ELR (cell line): ENCODE measurements at places on chromosomes 5 and 9.

- DNase-seq: peak; percentile 18
Measured at GRCh38 chr5:65326922-65327321, 154.8 kb downstream of the ADAMTS6 start.

DNA sequence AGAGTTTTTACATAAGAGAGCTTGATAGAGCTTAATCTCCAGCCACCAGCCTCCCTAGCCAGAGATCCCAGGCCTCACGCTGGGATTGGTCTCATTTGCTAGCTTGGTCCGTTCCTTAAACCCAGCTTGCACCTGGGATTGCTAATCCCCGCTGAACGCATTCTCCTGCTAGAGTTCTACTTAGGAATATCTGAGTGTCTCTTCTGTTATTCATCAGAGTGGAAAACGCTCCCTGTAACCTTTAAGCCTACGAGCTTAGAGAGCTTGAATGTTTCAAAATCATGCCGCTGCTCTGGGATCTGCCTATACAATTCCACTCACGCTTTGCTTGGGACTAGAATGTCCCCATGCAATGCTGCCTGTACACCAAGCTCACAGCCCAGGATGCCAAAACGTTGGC is 201.8 kb downstream of the NSG2 start:
- no peak for DNase-seq

GRCh38 chr5:160539431-160539830 is 117.8 kb downstream of the PTTG1 start:
- DNase-seq: peak; percentile 60

DNA sequence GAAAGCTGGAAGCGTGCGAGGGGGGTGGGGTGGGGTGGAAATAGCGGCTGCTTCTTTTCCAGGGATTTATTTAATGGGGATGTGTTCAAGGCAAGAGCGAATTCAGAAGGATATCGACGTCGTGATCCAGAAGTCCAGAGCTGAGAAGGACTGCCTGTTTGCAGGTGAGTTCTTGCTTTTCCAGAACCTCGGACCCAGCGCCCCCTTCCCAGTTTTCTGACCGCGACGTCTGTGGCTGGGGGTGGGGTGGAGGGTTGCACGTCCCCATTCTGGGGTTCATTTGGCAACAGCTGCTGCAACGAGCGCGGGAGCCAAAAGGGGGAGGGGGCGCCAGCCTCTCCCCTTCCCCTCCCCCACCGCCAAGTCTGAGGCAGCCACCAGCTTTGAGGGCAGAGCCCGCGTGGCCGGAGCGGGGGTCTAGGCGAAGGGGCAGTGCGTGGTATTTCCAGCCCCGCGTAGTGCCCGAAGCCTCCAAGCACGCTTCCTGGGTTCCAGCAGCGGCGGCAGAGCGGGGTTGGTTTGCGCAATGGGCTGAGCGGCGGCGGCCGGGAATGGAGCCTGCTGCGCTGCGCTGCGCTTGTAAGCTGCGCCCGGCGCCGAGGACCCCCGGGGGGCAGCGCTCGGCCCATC is 701 bp downstream of the PARP8 start:
- DNase-seq: peak; percentile 51

- no peak for DNase-seq
Measured at GRCh38 chr5:153712946-153713345, 222.5 kb downstream of the GRIA1 start.

GRCh38 chr5:155064580-155064979 is 51.0 kb downstream of the KIF4B start:
- no peak for DNase-seq

DNA sequence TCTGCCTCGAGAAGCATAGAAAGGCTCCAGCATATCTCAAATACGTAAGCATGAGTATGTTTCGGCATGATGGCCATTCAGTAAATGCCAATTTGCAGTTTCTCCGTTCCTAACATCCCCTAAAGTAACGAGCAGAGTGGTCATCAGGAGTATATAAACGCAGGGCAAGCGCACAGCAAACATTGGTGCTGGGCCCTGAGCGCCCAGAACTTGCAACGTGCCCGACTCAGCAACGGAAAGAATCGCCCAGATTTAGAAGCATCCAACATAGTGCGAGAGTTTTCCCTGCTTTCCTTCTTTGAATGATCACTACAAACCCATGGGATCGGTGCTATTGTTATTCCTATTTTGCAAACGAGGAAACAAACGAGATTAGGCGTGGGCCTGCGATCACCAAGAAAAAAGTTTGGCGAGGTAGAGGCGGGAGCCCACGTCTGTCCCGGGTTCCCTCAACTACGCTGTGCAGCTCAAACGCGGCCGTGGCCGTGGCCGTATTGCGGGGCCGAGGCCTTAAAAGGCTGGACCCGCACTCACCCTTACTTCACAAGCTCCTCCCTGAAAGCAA is 505 bp downstream of the RPS14 start:
- no peak for DNase-seq

DNA sequence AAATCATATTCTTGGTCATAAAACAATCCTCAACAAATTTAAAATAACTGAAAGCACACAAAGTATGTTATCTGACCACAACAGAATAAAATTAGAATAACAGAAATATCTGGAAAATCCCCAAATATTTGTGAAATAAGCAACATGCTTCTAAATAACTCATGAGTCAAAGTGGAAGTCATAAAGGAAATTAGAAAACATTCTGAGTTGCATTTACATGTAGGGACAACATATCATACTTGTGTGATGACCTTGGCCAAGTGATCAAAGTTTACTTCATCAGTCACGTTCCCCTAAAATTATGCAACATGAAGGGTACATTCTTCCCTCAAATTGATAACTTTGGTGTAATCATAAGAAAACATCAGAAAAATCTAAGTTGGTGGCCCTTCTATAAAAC is 64.7 kb downstream of the CSF2 start:
- DNase-seq: peak; percentile 78

DNA sequence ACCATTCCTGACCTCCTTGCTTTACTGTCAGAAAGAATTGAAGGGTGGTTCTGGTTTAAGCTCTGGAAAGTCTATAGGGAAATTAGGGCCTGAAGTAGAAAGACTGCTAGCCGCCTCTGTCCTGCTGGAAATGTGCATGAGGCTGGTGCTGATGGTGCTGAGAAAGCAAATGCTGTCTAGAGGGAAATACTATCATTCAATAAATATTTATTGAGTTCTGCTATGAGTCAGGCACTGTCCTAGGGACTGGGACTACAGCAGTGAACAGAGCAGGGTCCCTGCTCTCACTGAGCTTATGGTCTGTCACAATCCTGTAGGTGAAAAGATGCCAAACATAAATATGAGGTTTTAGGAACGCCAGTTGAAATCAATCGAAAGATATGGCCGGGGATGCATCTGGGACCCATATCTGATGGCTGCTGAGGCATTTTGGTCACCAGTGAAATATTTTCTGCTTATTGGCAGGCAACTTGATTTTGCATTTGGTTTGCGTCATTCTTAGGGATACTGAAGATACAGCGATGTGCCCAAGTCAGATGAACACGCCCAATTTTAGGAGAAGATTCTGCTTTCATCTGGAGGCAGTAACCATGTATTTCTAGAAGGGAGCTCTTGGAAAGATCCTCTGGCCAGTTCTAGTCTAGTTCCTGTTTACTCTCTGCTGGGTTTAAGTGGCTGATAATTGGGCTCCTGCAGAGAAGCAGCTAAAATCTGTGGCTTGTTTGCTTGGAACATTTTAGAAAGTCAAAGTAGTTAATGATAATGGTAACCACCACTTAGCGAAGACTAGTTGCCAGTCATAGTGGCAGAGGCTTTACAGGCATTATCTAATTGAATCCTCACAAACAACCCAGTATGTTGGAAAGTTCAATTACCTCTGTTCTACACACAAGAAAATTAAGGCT is 73.3 kb downstream of the INSYN2B start:
- DNase-seq: peak; percentile 29

DNA sequence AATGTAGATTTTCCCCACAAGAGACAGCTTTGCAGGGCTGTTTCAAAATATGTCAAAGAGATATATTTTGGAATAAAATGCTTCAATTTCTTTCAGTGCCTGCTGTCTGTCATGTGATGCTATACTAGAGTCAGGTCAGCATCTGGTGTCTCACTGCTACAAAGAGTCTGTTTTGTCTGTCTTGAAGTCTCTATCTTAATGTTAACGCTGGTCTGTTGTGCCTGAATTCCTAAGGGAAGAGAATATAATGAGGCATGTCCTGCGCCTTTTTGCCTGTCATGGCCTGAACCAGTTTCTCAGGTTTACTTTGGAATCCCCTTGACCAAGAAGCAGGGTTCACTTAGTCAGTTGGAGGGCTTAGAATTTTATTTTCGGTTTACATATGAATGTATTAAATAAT is 176.4 kb downstream of the PDZD2 start:
- DNase-seq: no peak

DNA sequence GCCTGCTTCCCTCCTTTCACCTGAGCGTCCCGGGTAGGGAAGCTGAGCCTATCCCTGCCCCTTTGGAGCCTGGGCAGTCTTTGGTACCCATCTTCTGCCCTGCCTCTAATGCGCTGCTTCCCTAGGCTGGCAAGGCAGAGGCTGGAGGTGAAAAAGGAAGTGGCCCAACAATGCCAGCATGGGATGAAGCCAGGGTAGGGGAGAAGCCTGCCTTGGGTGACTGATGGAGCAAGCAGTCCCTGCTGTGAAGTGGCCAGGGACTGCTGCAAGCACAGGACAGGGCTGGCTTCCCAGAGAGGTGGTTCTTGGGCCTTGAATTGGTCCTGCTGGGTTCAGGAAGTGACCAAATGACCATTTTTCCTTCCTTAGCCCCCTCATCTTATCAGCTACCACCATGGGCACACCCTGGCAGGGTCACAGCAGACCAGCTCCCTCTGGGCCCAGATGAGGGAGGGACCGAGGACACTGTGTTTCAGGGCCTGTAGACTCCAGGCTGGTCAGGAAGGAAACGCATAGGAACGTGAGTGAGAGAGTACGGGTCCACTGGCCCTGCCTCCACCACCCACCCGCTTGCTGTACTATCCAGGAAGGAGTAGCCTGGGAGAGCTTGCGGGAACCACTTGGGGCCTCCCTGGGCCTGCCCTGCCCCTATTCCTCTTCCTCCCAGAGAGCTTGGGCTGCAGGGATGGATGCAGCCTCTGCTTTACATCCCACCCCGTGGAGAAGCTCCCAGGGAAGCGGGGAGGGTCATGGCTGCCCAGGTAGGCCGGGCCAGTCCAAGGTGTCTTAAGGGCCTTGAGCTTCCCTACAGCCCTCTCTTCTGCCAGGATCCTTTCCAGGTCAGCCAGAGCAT is 102.6 kb downstream of the DAB2IP start:
- no peak for DNase-seq

DNA sequence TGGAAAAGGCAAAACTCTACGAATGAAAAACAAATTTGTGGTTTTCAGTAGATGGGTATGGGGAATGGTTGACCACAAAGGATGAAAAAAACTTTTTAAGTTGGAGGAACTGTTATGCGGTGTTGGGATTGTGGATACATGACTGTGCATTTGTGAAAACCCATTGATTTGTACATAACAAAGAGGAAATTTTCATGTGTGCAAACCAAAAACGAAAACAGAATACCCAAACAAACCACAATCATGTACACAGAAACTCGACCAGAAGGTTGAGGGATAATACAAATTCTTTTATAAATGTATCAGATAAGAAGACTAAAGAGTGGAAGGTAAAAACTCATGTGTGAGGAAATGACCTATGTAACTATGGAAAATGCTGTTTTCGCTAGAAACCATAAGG is 1012.4 kb downstream of the CDH18 start:
- no peak for DNase-seq

- no peak for DNase-seq
Measured at GRCh38 chr9:20043461-20043860, 254.6 kb upstream of the SLC24A2 start.

- DNase-seq: no peak
Measured at GRCh38 chr5:22109315-22109714, 743.8 kb downstream of the CDH12 start.

- no peak for DNase-seq
Measured at GRCh38 chr9:123550797-123551196, 194.8 kb downstream of the CRB2 start.

GRCh38 chr5:150103678-150104549 is 17.6 kb upstream of the CSF1R start:
- no peak for DNase-seq

GRCh38 chr5:148633067-148633377 is 21.3 kb downstream of the HTR4 start:
- DNase-seq: no peak

DNA sequence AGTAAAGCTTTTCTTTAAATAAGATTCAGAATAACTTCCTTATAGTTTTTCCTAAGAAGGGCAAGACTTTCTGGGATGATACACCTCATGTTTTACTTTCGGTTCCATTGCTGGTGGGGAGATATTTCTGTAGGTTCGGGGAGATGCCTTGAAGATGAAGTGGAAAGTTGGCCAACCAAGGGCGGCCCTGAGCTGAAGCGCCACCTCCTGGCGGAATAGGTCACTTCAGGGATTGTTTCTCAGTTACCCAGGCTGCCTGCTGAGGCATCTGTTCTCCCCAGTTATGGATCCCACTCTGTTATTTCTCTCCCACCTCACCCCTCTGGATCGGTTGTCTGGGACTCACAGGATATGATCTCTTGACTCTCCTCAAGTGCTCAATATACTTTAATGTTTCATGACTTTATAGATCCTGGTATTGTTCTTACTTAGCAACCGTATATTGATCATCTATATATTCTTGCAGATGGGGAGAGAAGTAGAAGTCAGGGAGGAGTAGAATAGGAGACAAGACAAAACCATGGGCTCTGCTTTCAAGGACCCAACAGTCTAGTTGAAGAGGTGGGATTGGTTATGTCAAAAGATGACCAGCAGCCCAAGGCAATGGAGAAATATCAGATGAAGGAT is 23.4 kb downstream of the MEGF10 start:
- DNase-seq: peak; percentile 71

DNA sequence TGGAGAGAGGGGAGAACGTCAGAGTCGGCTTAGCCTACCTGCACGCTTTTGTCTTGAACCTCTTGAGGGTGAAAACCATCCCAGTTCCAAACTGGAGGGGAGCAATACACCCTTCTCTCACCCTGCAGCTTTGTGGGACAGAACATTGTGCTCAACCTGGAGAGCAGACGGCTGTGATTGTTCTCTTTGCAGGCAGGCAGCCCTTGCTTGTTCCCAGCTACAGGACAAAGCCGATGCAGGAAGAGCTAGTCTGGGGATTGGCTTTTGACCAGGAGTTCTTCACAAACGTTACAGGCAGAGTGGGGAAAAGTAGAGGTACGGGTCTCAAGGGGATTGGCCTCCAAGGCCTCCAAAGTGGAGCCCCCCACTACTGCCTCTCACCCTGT is 33.9 kb upstream of the ARHGAP26 start:
- DNase-seq: no peak

DNA sequence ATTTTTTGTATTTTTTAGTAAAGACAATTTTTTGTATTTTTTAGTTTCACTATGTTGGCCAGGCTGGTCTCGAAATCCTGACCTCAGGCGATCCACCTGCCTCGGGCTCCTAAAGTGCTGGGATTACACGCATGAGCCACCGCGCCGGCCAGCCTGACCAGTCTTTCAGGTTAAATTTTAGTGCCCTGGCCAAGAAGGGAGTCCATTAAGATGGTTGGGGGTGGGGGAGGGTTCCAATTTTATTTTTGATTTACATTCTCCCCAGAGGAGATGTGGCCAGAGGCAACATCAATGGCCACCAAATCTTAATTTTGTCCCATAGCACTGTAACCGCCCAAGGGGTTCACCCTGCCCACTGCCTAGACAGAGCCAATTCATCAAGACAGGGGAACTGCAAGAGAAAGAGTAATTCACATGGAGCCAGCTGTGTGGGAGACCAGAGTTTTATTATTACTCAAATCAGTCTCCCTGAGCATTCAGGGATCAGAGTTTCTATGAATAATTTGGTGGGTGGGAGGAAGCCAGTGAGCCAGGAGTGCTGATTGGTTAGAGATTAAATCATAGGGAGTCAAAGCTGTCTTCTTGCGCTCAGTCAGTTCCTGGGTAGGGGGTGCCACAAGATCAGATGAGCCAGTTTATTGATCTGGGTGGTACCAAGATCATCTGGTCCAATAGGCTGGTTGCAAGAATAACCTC is 24.7 kb downstream of the TBCA start:
- DNase-seq: no peak

- DNase-seq: no peak
Measured at GRCh38 chr5:41812156-41812555, 58.1 kb downstream of the OXCT1 start.
